ENCODE measurements at places on chromosomes 5 and 9.

GRCh38 chr9:76366275-76366674 lies 28.0 kb downstream of the RFK start:
- no peak for DNase-seq

DNA sequence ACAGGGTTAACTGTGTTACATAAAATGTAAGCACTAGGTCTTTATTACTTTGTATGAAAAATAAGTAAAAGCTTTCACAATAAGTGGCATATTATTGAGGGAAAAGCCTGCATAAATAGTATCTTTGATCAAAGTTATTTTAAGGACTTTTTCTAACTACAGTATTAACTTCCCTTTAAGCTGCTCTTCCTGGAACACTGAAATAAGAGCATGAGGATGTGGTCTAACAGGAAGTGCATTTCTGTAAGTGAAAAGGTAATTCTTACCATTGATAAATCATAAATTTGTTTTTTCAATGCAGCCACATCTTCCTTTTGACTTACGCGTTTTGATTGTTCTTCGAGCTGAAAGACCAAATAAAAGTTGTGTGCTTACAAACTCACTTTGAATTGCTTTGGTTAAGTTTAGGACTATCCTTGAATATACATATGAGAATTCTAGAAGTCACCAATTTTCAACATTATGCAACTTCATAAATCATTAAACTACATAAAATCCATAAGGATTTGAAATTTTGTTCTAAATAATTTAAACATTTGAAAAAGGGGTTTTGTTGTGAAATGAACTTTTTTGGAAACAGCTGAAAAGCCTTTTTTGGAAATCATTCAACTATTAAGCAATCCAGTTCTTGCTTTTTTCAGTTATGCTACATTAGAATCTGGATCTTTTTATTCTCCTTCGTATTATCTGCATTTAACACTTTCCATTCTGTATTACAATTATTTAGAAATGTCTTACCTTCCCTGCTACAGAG lies 50.6 kb downstream of the RASEF start:
- DNase-seq, result peak; percentile 18

DNA sequence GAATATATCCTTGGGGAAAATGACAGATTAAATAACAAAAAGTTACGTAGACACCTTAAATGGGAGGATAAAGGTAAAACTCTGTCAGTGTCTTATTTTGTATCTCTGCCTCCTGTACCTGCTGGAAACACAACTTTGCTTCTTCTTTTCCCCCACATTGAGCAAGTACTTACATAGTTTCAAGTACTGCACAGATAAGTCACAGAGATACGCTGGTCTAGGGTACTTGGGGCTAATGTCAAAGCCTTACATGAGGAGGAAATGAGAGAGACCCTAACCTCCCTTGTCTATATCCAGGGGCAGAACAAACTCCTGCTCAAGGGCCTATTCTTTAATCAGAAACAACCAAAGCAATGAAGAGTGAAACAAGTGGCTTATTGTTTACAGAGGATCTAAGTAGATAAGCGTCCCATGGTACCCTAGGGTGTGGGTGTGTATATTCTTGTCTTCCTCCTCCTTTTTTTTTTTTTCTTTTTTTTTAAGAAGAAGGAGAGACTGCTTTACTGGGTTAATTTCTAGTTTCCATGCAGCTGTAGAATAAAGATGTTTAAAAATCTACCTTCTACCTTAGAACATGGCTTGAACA lies 43.1 kb downstream of the ELL2 start:
- no peak for DNase-seq

DNA sequence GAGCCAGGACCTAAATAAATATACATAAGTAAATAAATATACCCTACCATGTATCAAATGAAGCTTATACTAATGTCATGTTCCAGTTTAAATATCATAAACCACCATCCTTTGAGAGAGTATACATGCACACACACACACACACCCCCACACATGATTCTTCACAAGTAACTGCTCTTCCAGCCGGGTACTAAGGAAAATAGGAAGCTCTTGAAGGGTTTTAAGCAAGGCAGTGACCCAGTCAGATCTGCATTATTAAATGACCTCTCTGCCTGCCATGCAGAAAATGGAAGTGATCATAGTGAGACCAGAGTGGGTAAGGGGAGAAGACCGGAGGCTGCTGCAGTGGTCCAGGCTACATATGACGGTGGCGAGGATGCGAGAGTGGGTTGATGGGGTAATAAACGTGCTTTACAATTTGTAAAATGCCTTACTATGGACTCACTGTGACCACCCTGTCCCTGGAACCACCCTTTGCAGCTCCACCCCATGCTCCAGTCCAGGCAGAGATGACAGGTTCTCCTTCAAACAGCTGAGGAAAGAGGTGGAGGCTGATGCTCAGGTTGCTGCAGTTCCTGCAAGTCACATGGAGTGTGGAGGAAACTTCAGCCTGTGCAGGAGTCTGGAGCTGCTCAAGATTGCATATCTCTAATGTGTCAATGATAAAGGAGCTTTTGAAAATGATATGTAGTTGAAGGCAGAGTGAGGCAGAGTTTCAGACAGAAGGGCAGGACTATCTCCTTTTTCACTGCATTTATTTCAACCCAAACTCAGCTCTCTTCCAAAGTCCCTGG lies 38.8 kb upstream of the NDFIP1 start:
- DNase-seq, result no peak

DNA sequence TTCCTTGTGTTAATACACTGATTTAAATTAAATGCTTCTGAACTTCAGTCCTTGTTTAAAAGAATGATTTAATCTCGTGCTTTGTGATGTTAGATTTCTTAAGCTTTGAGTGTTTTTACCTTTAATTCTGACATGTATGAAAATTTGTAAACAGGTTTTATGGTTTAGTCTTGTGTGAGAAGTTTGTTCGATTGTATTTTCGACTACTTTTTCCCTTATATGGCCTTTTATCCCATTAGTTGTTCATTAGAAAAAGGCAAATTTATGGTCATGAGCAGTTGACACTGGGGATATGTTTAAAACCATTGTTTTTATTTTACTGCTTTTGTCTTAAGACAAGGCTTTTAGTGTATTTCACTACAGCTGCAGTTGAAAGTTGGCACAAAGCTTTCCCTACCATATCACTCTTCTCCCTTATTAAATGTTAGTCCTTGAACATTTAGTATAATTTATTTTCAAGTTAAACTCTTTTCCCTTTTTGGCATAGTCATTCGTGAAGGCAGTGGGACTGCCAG lies 3.3 kb downstream of the UBE2R2 start:
- DNase-seq, result no peak

DNA sequence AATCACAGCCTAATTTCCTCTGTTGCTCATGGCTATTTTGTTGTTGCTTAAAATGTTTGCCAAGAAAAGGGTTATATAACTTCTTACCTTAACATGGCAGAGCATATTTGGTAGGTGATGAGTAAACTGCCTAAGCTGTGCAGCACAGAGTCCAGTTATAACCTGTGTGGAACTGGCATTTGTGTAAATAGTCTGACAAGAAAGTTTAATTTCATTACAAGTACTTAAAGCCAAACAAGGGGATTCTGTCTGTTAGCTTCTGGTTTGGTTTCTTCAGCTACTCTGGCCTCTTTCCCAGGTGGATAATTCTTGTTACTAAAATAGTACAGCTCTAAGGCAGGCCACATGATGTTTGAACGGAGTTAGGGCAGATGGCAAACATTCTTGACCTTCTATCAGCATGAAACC lies 72.2 kb downstream of the PTCD2 start:
- no peak for DNase-seq

GRCh38 chr9:93436655-93437407 lies 14.7 kb upstream of the FAM120A start:
- DNase-seq, result no peak

GRCh38 chr5:81208904-81209303 lies 24.2 kb upstream of the CKMT2 start:
- DNase-seq, result no peak

DNA sequence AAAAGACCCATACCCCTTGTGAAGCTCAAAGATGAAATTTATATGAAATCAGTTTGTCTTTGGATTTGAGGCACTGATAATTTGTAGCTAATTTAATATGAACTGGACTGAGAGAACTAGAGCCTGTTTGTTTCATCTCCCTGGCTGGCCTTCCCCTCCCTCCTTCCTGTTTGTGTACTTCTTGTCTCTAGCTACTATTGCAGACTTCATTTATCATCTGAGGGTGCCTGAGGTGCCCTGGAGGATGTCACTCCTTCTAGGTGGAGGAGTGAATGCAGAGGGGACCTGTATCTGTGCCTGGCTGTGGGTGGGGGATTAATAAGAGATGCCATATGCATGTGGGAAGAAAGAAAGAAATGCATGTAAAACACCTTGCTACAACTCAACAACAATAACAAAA lies 22.2 kb upstream of the GNPDA1 start:
- no peak for DNase-seq

DNA sequence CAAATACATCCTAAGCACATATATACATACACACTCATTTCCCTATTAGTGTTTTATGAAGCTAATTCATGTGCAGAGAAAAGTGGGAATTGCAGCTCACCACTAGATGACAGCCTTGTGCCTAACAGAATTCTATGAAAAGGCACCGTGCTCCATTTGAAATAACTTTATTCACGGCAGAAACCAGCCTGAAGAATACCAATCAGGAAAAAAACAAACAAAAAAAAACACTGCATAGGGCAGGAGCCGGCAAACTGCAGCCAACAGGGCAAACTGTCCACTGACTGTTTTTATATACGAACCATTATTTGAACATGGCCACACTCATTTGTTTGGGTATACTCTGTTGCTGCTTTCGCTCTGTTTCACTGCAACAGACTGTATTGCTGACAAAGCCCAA lies 33.6 kb downstream of the ERMP1 start:
- peak; percentile 65 for DNase-seq

DNA sequence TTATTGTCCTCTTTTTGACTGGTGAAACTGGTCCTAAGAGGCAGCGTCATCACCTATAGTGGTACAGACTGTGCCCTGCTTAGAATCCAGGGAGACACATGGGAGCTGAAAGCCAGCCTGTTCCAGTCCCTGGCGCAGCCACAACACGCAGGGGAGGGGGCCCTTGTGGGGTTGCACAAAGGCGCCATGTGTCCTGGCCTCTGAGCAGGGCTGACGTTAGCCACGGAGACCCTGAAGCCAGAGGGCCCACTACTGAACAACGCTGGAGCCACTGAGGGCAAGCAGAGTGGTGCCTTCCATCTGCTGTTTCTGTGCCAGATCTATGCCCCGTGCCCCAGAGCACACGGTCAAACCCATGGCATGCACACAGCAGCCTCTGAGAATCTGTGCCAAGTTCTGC lies 147.3 kb downstream of the ACTL7B start:
- no peak for DNase-seq

GRCh38 chr5:96957254-96958049 lies 21.6 kb downstream of the LNPEP start:
- DNase-seq, result no peak

DNA sequence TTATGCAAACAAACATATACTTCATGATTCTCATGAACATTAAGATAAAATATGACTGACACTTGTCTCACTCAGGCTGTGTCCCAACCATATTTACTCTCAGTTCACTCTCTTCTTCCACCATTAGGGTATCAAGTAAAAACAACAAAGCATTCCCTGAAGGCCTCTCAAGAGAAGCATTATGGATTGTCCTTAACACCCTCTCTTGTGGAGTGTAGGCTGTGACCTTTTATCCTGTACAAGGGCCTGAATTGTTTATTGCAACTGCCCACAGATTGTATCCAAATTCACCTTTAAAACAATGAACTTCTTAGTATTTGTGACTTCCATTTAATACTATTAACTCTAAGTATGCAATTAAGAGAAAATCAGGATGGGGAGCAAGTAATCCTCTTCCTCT lies 78.1 kb downstream of the RICTOR start:
- no peak for DNase-seq

- DNase-seq, result no peak
Measured at GRCh38 chr9:89881431-89881830, 276.6 kb downstream of the GADD45G start.

DNA sequence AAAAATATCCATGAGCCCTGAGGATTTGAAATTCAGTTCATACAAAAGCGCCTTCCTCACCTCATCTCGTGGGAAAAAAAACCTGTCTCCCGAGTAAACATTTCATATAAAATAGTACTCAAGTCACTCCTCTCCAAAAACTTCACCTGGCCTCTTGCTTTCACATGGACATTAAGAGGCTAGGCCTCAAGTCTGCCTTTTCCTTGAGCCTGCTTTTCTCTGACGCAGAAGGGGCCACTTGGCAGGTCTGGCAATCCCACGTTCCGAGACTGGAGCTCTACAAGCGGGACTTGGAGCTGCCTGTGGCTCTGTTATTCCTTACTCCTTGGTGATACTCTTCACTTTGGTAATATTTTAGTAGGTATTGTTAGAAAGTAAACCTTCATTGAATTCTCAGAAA lies 26.9 kb upstream of the CKS2 start:
- DNase-seq, result no peak

DNA sequence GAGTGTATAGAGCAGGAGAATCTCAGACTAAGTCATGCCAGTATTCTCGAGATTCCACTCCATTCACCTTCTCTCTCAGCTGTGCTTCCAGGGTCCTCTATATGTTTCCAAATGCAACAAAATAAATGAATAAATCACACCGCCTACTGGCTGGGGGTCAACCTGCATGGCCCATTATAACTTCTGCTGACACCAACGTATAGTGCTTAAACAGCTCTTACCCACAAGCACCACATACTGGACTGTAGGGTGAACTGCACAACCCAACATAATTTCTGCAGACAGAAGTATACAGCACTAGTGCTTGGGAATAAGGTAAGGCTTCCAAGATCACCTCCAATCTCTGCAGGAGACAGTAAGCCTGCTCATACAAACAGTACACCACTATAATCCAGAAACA lies 33.1 kb upstream of the HTR4 start:
- DNase-seq, result peak; percentile 9

- no peak for DNase-seq
Measured at GRCh38 chr5:163993126-163993525, 487.7 kb downstream of the MAT2B start.

DNA sequence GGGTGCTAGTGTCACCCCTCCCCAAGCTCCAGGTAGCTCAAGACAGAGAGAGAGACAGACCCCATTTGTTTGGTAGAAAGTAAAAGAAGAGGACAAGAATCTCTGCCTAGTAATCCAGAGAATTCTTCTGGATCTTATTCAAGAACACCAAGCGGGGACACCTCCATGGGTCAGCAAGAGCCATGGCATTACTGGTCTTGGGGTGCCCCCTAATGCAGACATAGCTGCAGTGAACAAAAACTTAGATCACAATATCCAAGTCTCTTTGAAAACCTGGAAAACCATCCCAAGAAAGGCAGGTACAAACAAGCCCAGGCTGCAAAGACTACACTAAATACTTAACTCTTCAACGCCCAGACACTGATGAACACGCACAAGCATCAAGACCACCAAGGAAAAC lies 29.9 kb upstream of the PDE4D start:
- DNase-seq, result peak; percentile 21

DNA sequence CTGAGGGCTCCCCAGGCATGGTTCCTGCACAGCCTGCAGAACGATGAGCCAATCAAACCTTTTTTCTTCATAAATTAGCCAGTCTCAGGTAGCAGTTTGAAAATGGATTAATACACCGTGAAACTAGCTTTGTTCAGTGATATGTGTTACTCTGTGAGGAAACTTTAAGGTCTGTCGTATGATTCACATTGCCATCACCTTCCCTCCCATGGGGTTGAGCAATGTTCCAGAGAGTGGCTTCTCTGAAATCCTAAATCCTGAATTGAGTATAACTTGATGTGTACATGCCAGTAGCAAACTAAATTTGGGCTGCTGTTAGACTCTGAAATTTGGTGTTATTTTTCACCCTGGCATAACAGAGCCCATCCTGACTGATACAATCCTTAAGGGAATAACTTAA lies 866.4 kb upstream of the C9orf72 start:
- no peak for DNase-seq

- no peak for DNase-seq
Measured at GRCh38 chr5:1151316-1151715, 39.5 kb upstream of the SLC12A7 start.

GRCh38 chr5:3994628-3995027 lies 399.0 kb downstream of the IRX1 start:
- no peak for DNase-seq

All from mesenchymal stem cell (in vitro differentiated cells and primary cell).